ENCODE measurements at places on chromosomes 6 and 20. TPM values are rescaled to one million over a fixed set of nuclear protein-coding genes. Genes with fewer than 3 reads are reported as not detected.

DNA sequence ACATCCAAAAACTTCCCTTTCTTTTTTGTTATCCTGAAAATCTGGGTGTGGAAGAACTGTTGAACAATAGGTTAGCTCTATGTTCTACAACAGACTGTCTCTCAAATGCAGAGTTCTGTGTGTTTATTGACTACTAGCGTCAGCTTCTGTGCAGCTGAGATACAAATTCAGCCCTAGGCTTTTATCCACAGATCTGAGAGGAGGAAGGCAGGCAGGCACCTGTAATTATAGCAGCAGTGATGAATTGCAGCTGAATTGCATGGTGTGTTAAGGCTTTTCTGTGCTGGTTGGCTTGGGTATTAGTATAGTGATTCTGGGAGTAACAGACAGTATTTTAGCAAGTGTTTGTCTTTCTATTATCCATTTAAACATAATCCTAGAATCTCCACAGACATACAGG, 24.4 kb downstream of the GRIK2 start:
- no peak for DNase-seq

- DNase-seq = no peak
Observed at GRCh38 chr6:34338811-34339210, 53.7 kb downstream of the NUDT3 start.

DNA sequence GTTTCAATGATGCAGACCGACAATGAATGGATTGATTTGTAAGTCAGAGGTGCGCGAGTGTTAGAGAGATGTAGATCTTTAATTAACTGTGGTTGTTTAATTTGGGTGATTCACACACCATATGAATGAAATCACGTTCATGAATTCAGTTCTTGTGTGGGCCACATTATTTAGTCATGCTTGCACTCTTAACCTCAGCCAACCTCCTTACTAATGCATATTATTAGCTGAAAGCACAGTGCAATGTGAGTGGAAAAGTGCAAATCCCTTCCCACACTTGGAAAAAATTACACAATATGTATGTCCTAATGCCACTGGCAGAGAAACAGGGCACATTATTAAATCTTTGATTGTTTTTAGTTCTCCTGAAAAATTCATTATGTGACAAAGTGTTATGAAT, 512.5 kb downstream of the BCKDHB start:
- DNase-seq = no peak

GRCh38 chr6:137119196-137120104, 54.0 kb downstream of the IL22RA2 start:
- no peak for DNase-seq

DNA sequence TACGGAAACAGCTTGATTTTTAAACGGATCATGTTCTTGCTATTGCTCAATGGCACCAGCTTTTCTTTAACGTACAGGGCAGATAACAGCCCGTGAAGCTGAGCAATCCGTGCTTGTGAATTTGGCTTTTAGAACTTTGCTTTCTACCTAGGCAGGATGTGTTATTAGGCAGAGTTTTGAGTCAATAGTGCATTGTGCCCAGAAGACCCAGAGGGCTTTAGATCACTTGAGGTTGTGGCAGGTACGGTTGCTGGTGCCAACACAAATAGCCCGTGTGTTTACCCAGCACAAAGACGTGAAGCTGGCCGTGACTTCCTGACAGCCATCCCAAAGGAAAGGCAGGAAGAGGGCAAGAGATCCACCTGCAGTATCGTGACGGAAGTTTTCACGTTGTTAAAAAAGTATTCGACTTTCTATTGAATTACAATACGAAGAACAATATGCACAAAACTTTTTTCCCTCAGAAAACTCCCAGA, 117.4 kb upstream of the FRMD1 start:
- DNase-seq = no peak

DNA sequence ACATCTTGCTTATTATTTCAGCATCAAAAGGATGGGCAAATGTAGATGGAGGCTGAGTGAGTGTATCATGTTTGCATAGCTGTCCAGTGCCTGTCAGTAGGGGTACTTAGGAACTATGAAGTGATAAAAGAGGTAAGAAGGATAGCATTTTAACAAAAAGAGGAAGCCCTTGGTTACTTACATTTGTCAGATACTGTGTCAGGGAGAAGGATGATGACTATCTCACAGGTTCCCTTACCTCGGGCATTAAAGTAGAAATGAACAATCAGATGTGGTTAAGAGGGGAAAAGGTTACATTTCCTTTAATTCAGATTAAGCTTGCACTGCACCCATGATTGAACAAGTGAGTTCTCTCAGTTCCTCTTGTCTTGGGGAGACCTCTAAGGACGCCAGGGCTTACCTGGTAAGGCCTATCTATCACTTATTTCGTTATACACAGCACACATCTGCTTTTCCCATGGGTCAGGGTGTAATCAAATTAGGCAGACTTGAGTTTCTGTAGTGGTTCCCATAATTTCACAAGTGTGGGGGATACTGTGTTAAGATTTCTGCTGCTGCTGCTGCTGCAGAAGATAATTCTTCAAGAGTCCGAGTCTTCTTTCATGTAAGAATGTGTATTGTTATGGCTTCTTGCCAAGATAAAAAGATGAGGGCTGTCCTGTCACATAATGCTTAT, 4.5 kb downstream of the FOXO3 start:
- no peak for DNase-seq

DNA sequence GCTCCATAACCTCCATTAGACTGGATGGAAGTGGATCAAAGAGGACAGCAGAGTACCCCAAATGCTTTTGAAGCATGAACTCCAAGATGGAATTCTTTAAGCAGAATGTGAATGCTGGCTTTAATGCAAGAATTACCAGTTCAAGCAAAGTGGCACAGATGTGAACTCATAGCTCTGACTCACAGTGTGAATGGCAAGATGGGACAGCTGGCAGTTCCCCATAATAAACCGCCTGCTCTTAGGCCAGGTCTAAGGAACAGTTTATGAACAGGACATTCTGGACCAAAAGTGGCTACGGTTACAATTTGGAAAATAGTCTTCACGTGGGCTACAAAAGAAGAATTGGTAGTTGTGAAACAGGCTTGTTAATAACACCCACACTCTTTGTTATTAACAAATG, 76.5 kb downstream of the SPTLC3 start:
- DNase-seq = no peak

DNA sequence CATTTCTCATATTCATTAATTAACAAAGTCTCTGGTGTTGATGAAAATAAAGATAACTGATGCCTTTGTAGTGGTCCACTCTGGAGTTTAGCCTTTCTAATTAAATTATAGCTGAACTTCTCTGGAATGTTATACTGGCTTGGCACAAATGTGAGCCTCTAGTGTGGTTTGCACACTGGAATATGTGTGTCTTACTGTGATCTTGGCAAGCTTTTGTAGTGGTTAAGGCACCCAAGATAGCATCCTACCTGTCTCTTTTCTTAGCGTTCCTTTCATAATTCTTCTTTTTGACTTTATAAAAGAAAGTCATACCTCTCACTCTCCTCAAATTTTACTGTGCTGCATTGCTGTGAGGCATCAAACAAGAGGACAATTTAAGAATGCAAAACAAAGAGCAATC, 107.4 kb downstream of the UTRN start:
- no peak for DNase-seq

DNA sequence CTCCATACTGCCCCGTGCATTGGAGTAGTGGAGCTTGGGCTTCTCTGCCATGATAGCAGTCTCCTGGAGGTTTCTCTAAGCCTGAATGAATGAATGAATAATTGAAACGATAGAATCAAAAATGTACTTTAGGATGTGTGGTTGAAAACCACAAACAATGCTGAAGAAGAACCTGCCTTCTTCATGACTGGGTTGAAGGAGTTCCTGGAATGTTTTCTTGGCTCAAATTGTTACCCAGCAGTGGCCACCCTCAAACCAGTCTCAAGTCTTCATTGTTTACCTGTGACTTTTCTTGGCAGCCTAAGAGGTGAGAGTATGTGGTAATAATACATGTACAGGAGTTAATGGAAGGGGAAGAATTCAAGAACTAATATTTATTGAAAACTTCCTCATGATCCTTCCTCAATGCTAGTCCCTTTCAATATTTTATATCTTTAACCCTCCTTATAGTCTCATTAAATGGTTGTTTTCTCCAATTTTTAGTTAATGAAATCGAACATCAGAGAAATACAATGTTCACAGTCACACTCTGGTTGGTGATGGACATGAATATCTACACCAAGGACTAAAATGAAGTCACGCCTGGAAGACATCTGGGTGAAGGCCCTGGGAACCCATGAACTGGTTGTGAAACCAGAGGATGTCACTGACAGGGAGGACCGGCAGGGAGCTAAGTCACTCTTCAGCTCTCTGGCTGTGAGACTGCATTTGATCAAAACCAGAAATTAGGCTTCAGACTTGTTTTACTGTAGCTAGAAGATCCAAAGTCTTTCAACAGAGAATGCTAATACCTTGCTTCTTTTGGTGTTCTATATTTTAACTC, at the start of gene GSTA5:
Gene GSTA5, minus strand, starts transcription at position 51 of the 823 bp plus-strand sequence.
- DNase-seq = no peak

DNA sequence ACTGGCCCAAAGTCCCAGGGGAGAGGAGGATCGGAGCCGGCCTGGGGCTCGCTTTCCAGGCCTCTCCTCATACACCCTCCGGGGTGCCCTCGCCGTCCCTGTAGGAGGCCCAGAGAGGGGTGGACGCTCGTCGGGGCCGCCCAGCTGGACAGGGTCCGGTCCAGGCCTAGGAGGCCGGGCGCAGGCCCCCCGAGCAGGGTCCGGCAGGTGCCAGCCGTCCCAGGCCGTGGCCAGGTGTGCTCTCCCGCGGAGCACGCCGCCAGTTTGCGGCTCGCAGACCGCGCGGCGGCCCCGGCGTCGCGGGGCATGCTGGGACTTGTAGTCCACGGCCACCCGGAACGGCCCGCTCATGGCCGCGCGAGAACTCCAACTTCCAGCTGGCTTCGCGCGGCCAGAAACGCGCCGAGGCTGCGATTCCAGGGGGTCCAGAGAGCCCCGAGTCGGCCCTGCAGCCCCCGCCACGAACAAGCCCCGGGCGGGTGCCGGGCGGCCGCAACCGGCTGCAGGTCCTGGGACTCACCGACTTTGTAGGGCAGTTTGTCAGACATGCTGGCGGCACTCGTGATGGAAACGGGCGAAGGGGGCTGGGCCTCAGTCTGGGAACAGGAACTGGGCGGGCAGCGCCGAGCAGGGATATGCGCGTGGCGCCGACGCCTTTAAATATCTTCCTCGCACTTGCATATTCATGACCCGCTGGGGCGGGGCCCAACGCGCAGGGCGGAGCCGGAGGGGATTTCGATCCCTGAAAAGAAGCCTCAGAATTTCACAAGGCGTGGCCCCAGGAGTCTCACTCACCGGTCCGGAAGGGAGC, at the start of gene AHCY:
Gene AHCY, minus strand, starts transcription at position 633 of the 811 bp plus-strand sequence. Its CDS starts 85 bp downstream, at position 548.
- DNase-seq = peak; percentile 93

DNA sequence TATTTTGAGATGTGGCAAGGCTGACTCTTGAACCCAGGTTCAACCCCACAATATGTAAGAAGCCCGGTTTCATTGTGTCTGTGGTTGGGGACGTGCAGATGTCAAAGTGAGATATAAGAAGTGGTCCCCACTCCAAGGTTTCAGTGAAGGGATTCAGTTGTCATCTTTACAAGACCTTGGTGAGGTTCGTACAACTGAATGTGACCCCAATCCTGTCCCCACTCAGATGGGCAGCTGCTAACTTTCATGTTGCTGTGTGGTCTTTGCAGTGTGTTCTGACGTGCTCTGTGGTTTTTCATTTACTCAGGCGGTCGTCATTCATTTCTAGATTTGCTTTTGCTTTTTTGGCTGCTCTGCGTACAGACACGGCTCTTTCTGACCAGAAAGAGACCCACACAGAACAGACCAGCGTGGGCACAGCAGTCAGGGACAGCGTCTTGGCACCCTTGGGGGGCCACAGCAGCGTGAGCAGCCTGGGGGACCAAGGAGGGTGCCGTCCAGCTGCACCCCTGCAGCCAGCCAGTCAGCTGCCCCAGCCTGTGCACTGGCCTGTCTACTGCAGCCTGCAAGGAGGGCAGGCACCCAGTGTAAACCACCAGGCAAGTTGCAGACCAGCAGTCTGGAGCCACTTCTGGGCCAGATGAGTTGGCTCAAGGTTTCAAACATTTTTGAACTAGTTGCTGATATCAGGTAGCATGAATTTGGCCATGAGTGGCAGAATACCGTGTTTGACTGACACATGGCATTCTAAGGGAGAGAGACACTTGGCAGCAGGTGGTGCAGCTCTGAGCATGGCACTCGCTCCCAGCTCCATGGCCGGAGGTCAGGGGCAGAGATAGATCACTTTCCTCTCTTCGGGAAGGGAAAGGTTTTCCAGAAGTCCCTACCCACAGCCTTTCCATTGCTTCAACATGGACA, 49.4 kb upstream of the IRF4 start:
- DNase-seq = no peak

DNA sequence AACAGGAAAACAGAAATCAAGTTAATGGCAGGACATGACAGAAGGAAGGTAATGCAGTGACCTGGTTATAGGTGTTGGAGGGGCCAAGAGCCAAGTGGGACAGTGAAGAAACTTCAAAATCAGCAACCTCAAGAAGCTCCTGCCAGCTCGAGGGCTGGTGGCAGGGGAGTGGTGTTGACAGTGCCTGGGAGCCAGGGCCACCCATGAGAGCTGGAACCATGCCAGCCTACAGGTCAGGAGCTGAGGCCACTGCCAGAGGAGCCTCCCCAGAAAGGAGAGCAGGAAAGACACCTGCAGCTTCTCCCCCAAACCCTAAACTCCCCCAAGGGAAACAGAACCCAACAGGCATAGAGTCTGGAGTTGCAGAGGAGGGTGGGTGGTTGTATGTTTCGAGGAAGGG, 262.1 kb downstream of the LRFN2 start:
- no peak for DNase-seq

DNA sequence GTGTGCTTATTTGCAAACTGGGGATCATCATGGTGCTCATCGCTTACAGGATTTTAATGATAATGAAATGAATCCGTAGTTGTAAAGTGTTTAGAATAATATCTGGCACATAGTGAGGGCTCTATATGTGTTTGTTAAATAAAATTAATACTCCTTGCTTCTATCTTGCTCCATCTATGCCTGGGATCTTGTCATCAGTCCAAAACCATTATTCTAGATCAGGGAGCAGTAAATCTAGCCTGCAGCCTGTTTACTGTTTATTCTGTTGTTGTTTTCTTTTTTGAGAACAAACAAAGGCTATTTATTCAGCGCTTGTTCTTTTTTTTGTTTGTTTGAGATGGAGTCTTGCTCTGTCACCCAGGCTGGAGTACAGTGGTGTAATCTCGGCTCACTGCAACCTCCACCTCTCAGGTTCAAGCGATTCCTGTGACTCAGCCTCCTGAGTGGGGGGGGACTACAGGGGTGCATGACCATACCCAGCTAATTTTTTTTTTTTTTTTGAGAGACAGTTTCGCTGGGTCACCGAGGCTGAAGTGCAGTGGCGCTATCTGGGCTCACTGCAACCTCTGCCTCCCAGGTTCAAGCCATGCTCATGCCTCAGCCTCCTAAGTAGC, 8.1 kb downstream of the ACOT8 start:
- DNase-seq = no peak

CALHM5 gene
- total RNA-seq = not detected

EFCAB8 gene
- total RNA-seq = 0.39 TPM

HLA-DRA gene
- 39.3 TPM for total RNA-seq

EMILIN3 gene
- 0.69 TPM for total RNA-seq

OOEP gene
- total RNA-seq = not detected
